SK-N-SH (cell line): ENCODE measurements at places on chromosomes 7 and 10. TPM values are rescaled to one million over a fixed set of nuclear protein-coding genes. Genes with fewer than 3 reads are reported as not detected.
A peak's percentile ranks its signal among the peaks of the same experiment; 100 is the strongest.

- DNase-seq = no peak
- H3K4me1 ChIP-seq = peaks cover 16% of the 10 kb centered on the region; the same call in 1 of the 2 replicates
- H3K4me3 ChIP-seq = no peak overlapping the region
- H3K27ac ChIP-seq = no peak overlapping the region
Observed at GRCh38 chr10:84341983-84342382, 13.6 kb downstream of the CCSER2 start.

- no peaks in the 10 kb centered on the region; the same call in 1 of the 2 replicates for H3K4me1 ChIP-seq
- no peaks in the 10 kb centered on the region for H3K27me3 ChIP-seq
- no peak overlapping the region for H3K4me3 ChIP-seq
- no peaks in the 10 kb centered on the region for H3K36me3 ChIP-seq
- H3K27ac ChIP-seq = no peak overlapping the region
Observed at GRCh38 chr10:53387562-53387961, 615.0 kb upstream of the MBL2 start.

DNA sequence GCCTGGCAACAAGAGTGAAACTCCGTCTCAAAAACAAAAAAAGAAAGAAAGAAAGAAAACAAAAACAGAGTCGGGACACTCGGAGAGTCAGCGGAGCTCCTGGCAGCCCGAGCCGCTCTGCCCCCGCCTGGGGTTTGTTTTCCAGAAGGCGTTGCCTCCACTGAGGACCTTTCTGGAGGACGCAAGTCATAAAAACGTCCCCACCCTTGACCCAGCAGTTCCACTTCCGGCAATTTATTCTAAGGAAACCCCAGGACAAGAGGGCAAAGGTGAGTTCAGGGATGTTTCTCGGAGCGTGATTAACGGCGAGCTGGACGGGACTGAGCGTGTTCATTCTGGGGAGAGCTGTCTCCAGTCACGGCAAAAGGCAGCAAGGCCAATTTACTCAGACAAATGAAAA is 27.0 kb upstream of the SUN1 start:
- DNase-seq = no peak
- peaks cover 4% of the 10 kb centered on the region; the same call in 1 of the 2 replicates for H3K4me1 ChIP-seq
- no peak overlapping the region for H3K27ac ChIP-seq
- H3K27me3 ChIP-seq = no peaks in the 10 kb centered on the region

DNA sequence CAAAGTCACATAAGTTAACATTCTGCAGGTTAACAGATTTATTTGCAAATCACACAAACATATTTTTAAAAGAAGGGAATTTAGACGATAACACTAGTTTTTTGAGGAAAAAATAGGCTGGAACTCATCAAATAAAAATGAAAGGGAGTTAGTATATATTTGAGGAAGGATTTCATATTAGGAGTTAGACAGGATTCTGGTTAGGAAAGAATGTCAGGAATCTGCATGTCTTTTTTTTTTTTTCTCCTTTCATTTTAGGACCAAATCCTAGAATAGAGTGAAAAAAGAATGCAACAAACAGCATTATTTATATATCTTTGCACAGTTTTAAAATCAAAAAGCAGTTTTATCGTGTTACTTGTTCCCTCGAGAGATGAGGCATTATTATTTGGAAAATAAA is 8.9 kb upstream of the TRDMT1 start:
- no peaks in the 10 kb centered on the region for H3K36me3 ChIP-seq
- H3K27ac ChIP-seq = peak overlapping the region; percentile 76; the same call in 1 of the 2 replicates
- no peak overlapping the region for H3K4me3 ChIP-seq
- H3K4me1 ChIP-seq = no peaks in the 10 kb centered on the region; the same call in 1 of the 2 replicates

GRCh38 chr7:4169455-4169854 is 512.6 kb upstream of the FOXK1 start:
- no peak overlapping the region for H3K4me3 ChIP-seq
- no peaks in the 10 kb centered on the region for H3K36me3 ChIP-seq
- no peaks in the 10 kb centered on the region for H3K27me3 ChIP-seq
- no peaks in the 10 kb centered on the region for H3K4me1 ChIP-seq
- no peak for DNase-seq
- no peak overlapping the region for H3K27ac ChIP-seq

GRCh38 chr7:122262246-122262645 is 42.3 kb downstream of the FEZF1 start:
- H3K4me3 ChIP-seq = no peak overlapping the region
- H3K36me3 ChIP-seq = no peaks in the 10 kb centered on the region
- H3K4me1 ChIP-seq = no peaks in the 10 kb centered on the region
- no peaks in the 10 kb centered on the region for H3K27me3 ChIP-seq
- no peak for DNase-seq

DNA sequence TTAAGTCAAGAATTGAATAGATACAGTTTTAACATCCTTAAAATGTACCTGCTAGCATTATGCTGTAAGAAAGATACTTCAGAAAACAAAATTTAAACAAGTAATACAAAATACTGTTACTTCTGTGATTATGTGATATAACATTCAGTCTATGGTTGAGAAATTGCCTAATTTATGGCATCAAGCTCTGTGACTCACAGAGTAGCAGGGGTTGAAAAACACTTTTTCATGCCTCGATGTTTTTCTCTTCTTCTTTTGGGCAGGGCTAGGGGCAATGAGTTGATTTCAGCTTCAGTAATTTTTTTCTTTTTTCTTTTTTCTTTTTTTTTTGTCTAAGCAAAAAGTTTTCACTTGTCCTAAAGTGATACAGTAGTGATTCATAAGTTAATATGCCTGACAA is 209.2 kb downstream of the MBL2 start:
- no peaks in the 10 kb centered on the region for H3K36me3 ChIP-seq
- no peak for DNase-seq
- H3K27ac ChIP-seq = peak overlapping the region; percentile 50; the same call in 1 of the 2 replicates
- no peaks in the 10 kb centered on the region for H3K27me3 ChIP-seq

DNA sequence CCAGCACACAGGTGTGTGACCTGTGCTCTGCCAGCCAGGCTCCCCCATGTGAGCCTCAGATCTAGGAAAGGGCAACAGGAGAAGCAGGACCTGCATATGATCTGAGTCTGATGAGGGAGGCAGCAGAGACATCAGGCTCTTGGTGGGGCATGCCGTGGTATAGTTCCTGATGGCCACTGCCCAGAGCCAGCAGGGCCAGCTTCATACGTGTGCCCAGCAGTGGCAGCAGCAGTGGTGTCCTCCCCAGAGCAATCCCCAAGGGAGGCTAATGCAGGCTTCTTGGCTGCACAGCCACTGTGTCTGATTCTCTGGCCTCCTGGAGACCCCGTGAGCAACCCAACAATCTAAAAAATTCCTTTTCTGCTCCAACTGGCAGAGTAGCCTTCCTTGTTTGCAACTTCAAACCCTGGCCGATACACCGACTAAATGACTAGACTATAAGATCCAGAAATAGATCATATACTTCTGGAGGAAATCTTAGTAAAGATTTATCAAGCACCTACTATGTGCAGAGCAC is 230.6 kb upstream of the ZMIZ1 start:
- no peak for DNase-seq
- H3K36me3 ChIP-seq = no peaks in the 10 kb centered on the region
- no peak overlapping the region for H3K27ac ChIP-seq
- H3K4me1 ChIP-seq = peaks cover 4% of the 10 kb centered on the region; the same call in 1 of the 2 replicates

DNA sequence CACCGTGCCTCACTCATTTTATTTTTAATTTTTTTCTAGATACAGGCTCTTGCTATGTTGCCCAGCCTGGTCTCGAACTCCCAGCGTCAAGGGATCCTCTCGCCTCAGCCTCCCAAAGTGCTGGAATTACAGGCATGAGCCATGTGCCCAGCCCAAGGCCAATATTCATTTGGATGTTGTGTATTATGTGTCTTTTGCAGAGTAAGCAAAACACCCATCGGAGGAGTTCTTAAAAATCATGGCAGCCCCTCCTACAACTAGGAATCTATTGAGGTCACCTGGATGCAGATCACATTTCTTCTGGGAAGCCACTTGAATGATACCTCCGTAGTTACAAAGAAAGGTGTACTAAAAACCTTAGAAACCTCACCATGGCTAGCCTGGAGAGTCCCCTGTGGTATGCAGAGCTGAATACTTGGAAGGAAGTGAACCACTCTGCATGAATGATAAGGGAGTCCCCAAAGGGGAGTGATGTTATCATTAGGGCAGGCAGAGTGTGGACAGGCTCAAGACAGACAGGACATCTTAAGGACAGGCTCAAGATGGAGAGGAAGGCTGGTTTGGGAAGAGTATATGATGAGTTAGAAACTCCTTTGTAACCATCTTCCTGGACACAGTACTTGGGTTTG is 185.7 kb downstream of the TAX1BP1 start:
- no peak overlapping the region for H3K27ac ChIP-seq
- H3K36me3 ChIP-seq = no peaks in the 10 kb centered on the region

DNA sequence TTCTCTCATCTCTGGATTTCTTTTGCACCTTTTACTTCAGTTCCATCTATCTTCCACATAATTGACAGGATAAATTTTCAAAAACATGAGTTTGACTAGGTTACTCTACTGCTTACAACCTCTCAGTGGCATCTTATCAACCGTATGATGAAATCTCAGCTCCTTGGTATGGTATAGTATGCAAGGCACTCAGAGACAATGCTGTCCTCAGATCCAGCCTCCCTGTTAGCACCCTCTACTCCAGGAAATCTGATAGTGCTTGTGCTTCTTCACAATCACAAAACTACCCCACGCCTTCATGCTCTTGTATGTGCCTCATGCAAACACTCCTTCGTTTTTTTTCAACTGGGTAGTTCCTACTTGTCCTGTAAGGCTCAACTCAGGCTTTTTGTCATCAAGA is 330.7 kb downstream of the GPR158 start:
- H3K27me3 ChIP-seq = no peaks in the 10 kb centered on the region
- DNase-seq = no peak
- no peaks in the 10 kb centered on the region for H3K36me3 ChIP-seq
- H3K27ac ChIP-seq = no peak overlapping the region

DNA sequence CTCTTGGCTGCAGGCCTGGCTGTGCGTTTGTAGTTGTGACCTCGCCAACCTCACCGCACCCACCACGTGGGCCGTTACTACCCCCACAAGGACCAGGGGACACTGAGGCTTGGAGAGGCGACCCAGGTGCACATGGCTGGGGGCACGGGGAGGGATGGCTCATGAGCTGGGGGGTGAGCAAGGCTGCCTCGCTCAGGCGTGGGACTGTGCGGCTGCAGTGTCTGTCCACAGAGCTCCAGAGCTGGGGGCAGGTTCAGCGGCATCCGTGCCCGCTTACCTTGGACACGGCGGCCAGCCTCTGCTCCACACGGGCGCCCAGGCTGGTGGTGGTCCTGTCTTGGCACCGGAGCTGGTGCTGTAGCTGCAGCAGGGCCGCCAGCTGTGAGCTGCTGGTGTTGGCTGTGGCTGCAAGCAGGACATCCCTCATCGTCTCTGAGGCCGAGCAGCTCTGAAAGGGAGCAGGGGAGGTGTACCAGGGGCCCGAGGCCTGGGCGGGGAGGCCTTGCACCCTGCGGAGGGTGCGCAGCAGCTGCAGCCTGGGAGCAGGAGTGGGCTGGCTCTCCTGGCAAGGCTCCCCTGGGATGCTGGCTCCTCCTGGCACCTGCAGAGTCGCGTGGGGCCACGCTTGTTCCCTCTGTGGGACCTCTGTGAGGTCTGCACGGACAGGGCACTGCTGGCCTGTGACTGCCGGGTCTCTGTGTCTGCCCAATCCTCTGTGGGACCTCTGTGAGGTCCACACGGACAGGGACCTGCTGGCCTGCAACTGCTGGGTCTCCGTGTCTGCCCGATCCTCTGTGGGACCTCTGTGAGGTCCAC is 60.0 kb upstream of the NKX6-2 start:
- no peak overlapping the region for H3K4me3 ChIP-seq
- H3K27me3 ChIP-seq = no peaks in the 10 kb centered on the region
- H3K36me3 ChIP-seq = no peaks in the 10 kb centered on the region
- peaks cover 3% of the 10 kb centered on the region; the same call in 1 of the 2 replicates for H3K4me1 ChIP-seq
- no peak overlapping the region for H3K27ac ChIP-seq
- peak; percentile 37 for DNase-seq

The CCL26 gene
- polyA plus RNA-seq = not detected in 2 replicates

DNA sequence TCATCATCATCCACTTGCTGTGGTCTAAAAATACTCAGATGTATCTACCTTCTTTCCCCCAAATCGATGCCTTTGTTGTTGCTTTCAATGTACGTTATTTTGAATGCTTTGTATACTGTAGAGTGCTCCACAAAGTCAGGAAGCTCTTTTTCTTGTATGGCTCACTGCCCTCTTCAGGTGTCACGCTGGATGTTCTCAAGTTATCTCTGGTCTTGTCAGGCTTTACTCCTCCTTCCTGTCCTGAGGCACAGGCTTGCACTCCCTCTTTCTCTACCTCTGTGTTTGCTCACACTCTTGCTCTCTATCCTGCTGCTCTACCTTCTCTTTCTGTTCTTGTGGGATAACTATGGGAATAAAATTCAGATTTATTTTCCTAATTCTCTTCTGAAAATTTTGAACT is 381.3 kb downstream of the NRG3 start:
- DNase-seq = no peak
- no peaks in the 10 kb centered on the region for H3K36me3 ChIP-seq
- H3K4me1 ChIP-seq = no peaks in the 10 kb centered on the region
- H3K27ac ChIP-seq = no peak overlapping the region

- H3K4me3 ChIP-seq = no peak overlapping the region
- H3K36me3 ChIP-seq = peaks cover 37% of the 10 kb centered on the region
- H3K27ac ChIP-seq = no peak overlapping the region
- H3K27me3 ChIP-seq = no peaks in the 10 kb centered on the region
- H3K4me1 ChIP-seq = peaks cover 6% of the 10 kb centered on the region; the same call in 1 of the 2 replicates
Observed at GRCh38 chr7:105198223-105198622, 184.2 kb downstream of the KMT2E start.

The FEZF1 gene
- not detected in 2 replicates for polyA plus RNA-seq

- H3K36me3 ChIP-seq = no peaks in the 10 kb centered on the region
- no peak overlapping the region for H3K4me3 ChIP-seq
- H3K27ac ChIP-seq = no peak overlapping the region
- DNase-seq = no peak
- peaks cover 6% of the 10 kb centered on the region for H3K27me3 ChIP-seq
Observed at GRCh38 chr7:132609906-132610520, 33.7 kb upstream of the PLXNA4 start.

DNA sequence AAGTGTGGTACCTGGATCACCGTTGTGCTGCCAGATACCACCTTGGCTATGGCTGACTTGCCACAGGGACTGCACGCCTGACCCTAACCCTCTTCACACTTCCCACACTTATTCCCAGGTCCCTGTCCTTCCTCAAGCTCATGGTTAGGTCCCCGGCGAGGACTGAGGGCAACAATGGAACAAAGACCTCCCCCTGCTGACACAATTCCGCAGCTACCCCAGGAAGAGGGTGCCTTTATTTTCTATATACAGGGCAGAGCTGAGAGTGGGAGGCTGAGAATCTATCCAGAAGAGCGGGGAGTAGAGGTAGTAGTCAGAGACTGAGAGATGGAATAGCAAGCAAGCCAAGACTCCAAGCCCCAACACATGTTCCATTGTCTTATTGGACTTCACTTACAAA is 118.1 kb upstream of the SEM1 start:
- H3K4me3 ChIP-seq = no peak overlapping the region
- no peaks in the 10 kb centered on the region for H3K27me3 ChIP-seq
- no peak overlapping the region for H3K27ac ChIP-seq
- no peak for DNase-seq
- H3K4me1 ChIP-seq = no peaks in the 10 kb centered on the region; the same call in 1 of the 2 replicates
- no peaks in the 10 kb centered on the region for H3K36me3 ChIP-seq
